ENCODE measurements at places on chromosomes 2 and 18.

DNA sequence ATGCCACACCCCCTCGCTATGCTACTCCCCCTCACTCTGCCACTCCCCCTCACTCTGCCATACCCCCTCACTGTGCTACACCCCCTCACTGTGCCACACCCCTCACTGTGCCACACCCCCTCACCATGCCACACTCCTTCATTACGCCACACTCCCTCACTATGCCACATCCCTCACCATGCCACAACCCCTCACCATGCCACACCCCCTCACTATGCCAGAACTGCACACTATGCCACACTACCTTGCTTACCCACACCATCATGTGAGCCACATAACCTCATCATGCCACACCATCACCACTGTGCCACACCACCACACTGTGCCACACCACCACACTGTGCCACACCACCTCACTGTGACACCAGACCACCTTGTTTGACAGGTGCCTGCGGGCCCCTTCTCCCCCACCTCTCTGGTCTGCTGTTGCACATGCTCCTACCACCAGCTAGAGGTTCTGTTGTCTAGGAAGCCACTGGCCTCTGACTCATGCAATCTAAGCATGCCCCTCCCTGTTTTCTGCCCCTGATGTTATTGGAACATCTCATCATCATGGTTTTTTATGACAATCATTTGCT lies 22.0 kb downstream of the MARCHF4 start:
- peak; percentile 57 for DNase-seq

GRCh38 chr2:31945572-31945935 lies 65.3 kb downstream of the MEMO1 start:
- DNase-seq, result no peak

DNA sequence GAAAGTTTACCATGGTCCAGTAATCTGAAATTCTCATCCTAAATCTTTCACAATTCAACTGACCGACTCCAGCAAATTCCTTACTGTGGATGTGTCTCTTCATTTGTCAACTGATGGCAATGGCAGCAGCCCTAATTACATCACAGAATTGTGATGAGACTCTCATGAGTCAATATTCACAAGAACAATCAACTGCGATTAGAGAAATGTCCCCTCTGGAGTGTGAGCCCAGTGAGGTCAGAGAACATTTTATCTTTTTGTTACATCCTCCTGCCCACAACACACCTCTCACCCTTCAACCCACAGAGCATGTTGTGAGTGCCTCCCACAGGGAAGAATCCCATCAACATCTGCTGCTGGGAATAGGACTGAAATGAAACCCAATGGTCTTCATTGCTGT lies 73.6 kb downstream of the CD226 start:
- no peak for DNase-seq

- DNase-seq, result peak; percentile 75
Measured at GRCh38 chr2:102025016-102025501, 33.3 kb downstream of the IL1R2 start.

- peak; percentile 60 for DNase-seq
Measured at GRCh38 chr2:202361108-202361507, 15.0 kb upstream of the BMPR2 start.

DNA sequence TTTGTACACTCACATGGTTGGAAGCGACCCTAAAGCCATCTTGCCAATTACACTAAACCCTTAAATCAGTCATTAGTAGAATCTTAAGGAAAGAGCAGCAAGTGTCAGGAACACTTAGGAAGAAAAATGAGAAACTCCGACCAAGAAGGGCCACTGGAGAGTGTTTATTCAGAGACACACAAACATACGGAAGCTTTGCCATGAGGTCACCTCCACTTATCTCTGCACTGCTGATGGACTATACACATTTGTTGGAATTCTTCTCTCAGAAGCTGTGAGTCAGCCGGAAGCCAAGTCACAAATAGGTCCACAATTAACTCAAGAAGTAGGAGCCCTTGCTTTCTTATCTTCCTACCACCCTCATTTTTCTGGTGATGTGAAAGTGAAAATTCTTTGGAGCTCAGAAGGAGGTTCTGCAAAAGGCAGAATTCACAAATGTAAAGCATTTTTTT lies 21.6 kb downstream of the BMP10 start:
- no peak for DNase-seq

- no peak for DNase-seq
Measured at GRCh38 chr2:186822323-186822722, 26.6 kb downstream of the ZSWIM2 start.
